Nephron progenitor cell (in vitro differentiated cells): ENCODE measurements at places on chromosomes 11 and 22.

- DNase-seq, result no peak
These were observed 52.7 kb downstream of the MPPED2 start for GRCh38 chr11:30533445-30533947.

DNA sequence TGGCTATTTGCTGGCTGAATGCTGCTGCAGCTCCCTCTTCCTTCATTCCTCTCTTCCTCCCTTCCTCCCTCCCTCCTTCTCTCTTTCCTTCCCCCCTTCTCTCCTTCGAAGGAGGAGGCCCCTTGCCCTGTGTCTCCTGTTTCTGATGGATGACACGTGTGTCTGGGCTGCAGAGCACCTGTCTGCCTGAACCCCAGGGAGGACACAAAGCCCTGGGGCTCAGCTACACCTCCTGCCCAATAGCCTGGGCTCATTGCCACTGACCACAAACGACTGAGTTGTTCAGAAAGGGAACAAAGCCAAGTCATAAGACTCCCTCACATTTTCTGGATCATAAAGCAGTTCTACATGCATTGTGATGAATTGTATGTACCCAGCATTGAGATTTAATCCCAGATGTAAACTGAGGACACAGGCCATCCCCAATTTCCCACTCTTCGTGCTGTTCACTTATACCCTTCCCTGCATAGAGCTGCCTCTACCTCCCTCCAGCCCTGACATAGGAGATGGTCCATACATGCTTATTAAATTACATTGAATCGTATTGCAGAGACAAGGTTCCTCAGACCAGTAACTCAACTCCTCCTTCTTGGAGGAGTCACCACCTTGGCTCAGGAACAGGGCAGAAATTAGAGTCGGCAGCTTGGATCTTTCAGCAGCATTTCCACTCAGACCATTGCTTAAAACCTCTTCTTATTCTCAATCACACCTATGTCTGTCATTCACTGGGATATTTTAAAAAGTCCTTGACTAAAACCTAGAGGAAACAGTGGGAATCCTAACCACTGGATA lies 1.2 kb downstream of the CSRP3 start:
- no peak for DNase-seq

DNA sequence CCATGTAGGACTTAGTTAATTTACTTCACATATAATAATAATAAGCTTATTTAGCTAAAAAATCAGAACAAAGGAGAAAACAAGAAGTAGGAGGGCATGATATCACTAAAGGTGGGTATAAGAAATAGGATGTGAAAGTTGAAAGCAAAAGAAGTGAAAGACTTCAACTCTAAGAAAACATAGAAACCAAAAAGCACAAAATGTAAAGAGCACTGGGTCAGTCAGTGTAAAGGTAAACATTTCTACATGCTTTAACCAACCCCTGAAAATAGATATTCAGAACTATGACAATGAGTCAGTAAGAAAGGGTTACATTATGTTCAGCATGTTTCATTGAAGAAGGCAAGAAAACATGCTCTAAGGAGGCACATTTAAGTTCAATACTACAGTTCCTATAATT lies 298.8 kb downstream of the SWAP70 start:
- DNase-seq, result no peak

- no peak for DNase-seq
These were observed 164.4 kb downstream of the TEAD1 start for GRCh38 chr11:12838463-12839123.
